Left hindlimb (tissue), 1 donor: ENCODE measurements at places on chromosomes 5 and 9.
A peak's percentile ranks its signal among the peaks of the same experiment; 100 is the strongest.

DNA sequence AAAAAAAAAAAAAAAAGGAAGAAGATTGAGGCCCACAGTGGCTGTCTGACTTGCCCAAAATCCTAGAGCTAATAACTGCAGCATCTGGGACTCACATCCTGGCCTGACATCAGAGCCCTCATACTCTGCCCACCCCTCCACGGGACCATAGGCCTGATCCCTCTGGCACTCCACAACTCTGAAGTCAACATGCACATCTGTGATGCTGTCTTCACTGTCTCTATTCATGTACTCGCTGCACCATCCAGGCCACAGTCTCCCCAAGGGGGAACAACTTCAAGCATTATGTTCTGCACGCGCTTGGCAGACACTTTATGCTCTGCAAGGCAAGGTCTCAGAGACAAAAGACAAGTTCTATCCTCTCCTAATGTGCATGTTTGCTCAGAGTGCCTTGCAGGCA is 158.2 kb downstream of the SPOCK1 start:
- DNase-seq = peak; percentile 31

- DNase-seq = no peak
Observed at GRCh38 chr5:35063414-35063813, 15.7 kb upstream of the AGXT2 start.

DNA sequence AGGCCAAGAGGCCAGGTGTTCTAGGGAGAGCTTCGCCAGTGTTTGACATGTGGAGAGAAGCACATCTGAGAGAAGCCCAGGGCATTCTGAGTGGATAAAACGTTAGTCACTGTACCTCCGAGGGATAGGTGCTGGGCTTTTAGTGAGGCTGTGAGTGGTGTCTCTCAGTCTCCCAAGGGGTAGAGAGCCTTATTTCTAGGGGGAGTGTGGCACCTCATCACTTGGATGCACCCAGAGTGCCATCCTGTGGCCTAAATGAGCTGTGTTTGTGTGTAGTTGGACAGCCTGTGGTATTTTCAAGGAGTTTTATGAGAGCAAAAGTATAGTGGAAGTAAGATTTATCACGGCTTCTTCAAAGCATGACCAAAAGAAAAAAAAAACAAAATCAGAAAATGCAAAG is 1046.9 kb upstream of the WWC1 start:
- peak; percentile 42 for DNase-seq

- DNase-seq = no peak
Observed at GRCh38 chr5:134007581-134008265, 2.9 kb upstream of the VDAC1 start.

DNA sequence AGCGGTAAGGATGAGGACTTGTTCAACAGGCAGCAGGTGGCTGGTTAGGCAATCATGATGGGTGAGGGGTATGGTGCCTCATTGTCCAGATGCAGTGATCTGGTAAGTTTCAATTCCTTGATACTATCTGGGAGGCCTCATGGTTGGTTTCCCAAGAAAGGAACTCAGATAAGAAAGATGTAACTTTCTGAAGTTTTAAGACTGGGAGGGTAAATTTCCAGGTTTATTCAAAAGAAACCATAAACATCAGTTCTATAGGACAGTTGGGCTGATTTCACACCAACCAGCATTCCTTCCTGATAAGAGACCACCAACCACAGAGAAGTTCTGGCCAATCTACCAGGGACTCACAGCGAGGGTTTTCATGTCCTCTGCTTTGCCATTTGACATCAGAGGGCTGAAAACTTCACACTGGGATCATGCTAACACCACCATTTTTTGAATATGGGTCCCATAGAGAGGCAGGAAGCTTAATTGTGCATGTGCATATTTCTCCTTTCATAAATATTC is 773 bp upstream of the AGGF1 start:
- no peak for DNase-seq

- DNase-seq = no peak
Observed at GRCh38 chr5:80722916-80723315, 68.1 kb upstream of the DHFR start.

GRCh38 chr9:133448487-133448972 is 11.2 kb upstream of the CACFD1 start:
- peak; percentile 19 for DNase-seq

DNA sequence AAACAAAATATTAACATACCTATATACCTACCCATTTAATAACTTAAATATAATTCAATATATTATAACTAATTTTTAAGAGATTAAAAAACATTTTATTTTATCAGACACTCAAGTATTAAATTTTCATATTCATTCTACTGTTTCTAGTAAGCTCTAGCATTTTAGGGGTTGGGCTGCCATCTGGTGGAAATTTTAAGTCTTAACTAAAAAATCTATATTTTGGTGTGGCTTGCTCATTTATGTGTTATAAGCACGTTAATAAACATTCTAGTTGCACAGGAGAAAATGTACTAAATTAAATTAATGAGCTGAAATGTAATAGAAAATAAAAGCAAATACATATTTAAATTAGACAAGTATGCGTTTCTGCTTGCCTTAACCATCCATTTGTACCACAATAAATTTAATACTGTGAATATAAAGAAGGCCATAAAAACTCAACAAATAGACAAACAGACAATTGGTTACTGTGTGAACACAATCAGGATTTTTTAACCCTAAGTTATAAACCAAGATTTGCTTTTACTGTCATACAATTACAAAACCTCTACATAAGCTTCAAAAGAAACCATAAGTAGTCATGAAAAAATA is 1728.3 kb upstream of the CDH9 start:
- DNase-seq = no peak

- no peak for DNase-seq
Observed at GRCh38 chr5:122035913-122036312, 42.1 kb downstream of the LOX start.

DNA sequence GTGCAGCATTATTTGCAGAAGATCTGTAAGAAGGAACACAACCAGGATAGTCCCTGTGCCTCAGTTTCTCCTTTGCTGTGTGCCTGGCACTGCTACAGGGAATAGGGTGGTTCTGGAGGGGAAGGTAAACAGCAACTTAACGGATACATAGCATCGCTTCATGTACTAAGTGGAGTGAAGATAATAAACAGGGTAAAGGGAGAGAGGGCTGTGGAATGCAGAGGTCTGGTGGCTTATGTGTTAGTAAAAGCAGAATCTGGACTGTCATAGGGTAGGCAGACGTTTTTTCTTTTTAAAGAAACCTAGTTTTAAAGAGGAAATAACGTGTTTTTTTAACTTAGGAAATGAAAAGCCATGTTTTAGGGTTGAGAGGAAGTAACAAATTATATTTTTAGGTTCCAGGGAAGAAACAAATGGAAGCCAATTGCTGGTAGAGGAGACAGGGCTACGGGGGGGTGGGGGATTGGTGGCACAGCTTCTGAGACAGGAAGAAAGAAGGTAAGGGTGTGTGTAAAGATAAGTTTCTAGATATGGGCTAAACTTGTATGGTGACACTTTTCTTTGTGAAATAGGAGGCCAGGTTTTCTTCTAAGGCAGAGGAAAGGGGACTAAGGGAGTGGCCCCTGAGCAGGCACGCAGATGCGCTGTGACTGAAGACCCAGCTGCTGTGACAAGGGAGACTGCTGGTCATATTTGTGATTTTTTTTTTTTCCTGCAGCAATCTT is 1.3 kb downstream of the GNG10 start:
- no peak for DNase-seq

GRCh38 chr5:435961-436640 is 6.9 kb upstream of the EXOC3 start:
- DNase-seq = no peak

- no peak for DNase-seq
Observed at GRCh38 chr5:164680812-164681520, 1175.5 kb downstream of the MAT2B start.

- no peak for DNase-seq
Observed at GRCh38 chr9:38226491-38226951, 157.5 kb upstream of the SHB start.

DNA sequence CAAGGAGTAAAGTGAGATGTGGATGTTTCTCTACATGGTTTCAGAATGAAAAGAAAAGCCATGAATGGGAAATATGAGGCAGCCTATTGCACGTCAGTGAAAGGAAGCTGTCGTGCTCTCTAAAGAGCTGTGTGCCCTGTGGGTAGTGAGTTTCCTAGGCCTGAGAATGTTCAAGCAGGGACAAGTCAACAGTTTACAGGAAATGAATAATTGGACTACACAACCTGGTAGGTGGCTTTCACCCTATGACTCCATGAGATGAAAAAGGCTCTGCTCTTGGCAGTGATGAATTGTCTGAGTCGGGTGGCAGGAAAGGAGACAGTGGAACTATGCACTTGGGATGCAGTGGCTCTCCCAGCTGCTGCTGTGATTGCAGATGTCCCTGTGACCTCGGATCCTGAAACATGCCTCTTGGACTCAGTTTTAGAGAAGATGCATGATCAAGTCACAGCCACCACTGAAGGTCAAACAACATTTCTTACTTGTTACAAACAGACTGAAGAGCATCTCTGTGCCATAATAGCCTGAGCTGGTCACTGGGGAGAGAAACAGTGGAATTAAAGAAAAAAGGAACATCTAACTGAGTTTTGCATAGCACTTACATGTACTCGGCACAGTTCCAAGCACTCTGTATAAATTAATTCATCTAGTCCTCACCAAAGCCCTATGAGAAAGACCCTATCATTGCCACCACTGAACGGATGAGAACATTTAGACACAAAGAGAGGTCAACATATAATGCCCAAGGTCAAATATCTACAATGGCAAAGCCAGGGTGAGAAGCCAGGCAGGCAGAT is 293.7 kb downstream of the SPOCK1 start:
- DNase-seq = no peak

GRCh38 chr5:124634228-124634739 is 112.2 kb downstream of the ZNF608 start:
- DNase-seq = no peak

GRCh38 chr5:81579262-81579924 is 171.5 kb downstream of the SSBP2 start:
- DNase-seq = no peak

DNA sequence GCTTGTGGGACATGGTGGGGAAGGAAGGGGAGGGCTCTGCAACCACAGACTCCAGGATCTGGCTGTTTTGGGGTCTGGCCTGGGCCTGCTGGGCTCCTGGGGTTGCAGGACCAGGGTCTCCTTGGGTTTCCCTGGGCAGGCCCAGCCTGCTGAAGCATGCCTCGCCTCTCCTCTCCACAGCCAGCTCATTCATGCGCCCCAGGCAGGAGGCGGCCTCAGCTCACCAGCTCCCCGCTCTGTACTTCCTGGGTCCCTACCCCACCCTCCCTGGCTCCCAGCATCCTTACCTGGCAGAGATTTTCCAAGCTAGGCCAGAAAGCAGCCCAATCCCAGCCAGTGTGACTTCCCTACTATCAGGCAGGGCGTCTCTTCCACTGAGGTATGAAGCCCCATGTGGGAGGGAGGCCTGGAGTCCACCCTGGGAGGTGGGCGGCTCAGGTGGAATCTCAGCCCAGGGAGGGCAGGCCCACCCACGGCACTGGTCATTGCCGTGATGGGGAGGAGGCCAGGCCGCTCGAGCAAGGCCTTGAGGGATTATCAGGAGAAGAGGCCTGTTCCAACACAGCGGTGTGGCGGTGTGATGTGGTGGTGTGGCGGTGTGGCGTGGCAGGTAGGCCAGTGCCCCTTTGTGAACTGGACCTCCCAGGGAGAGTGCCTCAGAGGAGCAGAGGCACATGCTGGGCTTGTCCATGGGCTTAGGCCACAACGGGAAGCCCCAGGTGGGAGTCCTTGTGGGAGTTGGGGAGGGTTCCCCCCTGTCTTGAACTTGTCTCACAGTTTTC is 103.4 kb downstream of the DAB2IP start:
- DNase-seq = no peak

GRCh38 chr9:20001058-20001457 is 212.2 kb upstream of the SLC24A2 start:
- no peak for DNase-seq

DNA sequence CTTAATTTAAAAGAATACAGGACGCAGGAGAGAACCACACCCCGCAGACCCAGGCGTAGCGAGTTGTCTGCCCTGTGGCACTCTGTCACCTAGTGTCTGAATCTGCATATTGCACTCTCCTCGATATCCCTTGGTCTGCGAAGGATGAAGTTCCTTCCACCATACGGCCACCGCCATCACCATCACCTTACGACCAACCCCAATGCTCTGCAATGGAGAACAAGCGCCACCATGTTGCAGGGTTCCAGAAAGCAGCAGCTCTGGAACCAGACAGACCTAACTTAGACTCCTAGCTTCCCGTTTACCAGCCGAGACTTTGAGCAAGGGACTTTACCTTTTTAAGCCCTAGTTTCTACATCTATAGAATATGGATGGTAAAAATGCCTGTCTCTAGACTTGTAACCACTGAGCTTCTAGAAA is 77.4 kb upstream of the DMRT1 start:
- peak; percentile 63 for DNase-seq

DNA sequence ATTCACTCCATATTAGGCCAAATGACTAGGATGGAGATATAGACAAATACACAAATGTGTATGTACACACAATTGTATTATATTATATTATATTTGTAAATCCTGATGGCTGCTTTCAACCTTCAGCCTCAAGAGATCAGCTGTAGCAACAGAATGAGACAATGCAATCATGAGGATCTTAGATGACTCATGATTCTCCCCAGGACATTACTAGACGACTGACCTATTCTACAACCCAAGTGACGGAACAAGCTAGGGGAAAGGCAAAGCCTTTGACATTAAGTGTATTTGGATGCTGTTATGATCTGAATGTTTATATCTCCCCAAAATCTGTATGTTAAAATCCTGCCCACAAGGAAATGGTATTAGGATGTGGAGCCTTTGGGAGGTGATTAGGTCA is 66.5 kb downstream of the COX7C start:
- no peak for DNase-seq

GRCh38 chr9:21295992-21296391 is 9.1 kb downstream of the IFNA5 start:
- no peak for DNase-seq

DNA sequence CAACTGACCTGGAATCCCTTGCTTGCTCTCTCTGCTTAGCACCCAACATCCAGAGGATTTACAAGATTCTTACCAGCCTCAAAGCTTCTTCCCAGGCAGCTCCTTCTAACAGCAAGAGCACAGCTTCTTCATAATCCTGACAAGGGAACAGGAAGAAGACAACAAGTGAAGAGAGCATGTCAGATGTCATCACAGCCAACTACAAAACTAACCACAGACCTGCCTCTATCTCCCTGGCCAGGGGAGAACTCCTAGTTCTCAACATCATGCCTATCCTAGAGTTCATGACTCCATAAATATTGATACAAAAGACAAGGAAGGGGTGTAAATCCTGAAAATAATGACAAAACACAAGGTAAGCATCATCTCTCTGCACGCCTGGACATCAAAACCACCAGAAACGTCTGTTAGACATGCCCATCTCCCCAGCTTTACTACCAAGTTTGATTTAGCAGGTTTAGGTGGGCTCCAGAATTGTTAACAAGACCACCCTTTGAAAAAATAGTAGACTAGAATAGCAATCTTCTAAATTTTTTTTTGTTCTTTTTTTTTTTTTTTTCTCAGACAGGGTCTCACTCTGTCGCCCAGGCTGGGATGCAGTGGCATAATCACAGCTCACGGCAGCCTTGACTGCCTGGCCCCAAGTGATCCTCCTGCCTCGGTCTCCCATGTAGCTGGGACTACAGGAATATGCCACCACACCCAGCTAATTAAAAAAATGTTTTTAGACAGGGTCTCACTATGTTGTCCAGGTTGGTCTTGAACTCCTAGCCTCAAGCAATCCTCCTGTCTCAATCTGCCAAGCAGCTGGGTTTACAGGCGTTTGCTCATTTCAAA is 20.2 kb downstream of the ACTL7A start:
- no peak for DNase-seq
